ENCODE measurements at places on chromosomes 2 and 18. TPM values are rescaled to one million over a fixed set of nuclear protein-coding genes. Genes with fewer than 3 reads are reported as not detected.

The GAREM2 gene
- total RNA-seq, result 2.4 TPM

The LINC00305 gene
- not detected for total RNA-seq

The FAHD2A gene
- total RNA-seq, result 23.6 TPM

- no peak for DNase-seq
Measured at GRCh38 chr2:20365249-20365817, 14.7 kb upstream of the PUM2 start.

DNA sequence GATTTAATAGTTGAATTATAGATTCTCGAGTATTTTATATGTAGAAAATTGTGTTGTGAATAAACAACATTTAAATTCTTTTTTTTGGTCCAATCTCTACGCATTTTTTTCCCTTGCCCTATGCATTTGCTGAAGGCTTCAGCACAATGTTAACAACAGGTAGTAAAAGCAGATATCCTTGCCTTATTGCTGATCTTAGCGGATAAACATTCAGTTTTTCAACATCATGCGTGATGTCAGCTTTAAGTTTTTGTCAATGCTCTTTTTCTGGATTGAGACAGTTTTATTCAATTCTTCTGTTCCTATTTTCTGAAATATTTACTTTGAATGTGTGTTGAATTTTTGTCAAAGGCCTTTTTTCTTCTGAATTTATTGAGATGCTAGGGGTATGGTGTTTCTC, 11.6 kb upstream of the OR6B3 start:
- DNase-seq, result no peak

GRCh38 chr2:23627236-23628009, 242.4 kb downstream of the KLHL29 start:
- no peak for DNase-seq

DNA sequence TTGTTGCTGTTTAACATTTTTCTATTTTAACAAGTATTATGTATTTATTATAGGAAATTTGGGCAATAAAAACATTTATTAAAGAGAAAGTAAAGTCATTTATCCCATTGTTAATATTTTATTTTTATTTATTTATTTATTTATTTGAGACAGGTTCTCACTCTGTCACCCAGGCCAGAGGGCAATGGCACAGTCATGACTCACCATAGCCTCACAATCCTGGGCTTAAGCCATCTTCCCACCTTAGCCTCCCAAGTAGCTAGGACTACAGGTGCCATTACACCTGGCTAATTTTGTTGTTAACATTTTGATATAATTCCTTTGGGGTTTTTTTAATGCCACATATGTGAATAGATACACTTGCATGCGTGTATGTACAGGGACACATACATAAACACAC, 165.9 kb upstream of the STON1 start:
- no peak for DNase-seq

- no peak for DNase-seq
Measured at GRCh38 chr2:71358931-71359671, 27.5 kb downstream of the ZNF638 start.

GRCh38 chr2:241067501-241068135, 34.5 kb downstream of the MTERF4 start:
- DNase-seq, result no peak

GRCh38 chr2:235659767-235660322, 166.0 kb downstream of the AGAP1 start:
- DNase-seq, result no peak

GRCh38 chr18:55401638-55402191, 186.3 kb downstream of the TCF4 start:
- DNase-seq, result no peak

DNA sequence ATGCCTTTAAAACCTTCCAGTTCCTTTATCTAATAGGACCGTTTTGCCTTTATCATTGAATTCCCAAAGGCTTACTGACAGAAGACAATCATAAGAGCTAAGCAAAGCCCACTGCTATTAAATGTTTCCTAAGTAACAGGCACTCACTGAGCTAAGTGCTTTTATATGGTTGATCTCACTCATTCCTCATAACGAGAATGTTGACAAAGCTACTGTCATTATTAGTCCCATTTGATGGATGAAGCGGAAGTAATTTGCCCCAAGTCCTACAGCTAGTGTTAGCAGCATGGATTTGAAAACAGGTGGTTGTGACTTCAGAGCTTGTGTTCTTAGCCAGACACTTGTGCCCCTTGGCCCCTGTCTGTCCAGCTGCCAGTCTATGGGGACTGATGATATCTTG, 134.8 kb upstream of the SERPINE2 start:
- DNase-seq, result no peak

- DNase-seq, result no peak
Measured at GRCh38 chr2:73172963-73173362, 29.4 kb upstream of the NOTO start.

- DNase-seq, result no peak
Measured at GRCh38 chr18:75220551-75221355, 10.2 kb downstream of the TSHZ1 start.

DNA sequence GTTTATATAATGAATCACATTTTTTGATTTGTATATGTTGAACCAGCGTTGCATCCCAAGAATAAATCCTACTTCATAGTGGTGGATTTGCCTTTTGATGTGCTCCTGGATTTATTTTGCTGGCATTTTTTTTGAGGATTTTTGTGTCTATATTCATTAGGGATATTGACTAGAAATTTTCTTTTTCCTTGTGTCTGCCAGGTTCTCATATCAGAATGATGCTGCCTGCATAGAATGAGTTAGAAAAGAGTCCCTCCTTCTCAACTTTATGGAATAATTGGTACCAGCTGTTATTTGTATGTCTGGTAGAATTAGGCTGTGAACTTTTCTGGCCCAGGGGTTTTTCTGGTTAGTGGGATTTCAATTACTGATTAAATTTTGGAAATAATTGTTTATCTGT, 457.4 kb upstream of the DSEL start:
- no peak for DNase-seq

DNA sequence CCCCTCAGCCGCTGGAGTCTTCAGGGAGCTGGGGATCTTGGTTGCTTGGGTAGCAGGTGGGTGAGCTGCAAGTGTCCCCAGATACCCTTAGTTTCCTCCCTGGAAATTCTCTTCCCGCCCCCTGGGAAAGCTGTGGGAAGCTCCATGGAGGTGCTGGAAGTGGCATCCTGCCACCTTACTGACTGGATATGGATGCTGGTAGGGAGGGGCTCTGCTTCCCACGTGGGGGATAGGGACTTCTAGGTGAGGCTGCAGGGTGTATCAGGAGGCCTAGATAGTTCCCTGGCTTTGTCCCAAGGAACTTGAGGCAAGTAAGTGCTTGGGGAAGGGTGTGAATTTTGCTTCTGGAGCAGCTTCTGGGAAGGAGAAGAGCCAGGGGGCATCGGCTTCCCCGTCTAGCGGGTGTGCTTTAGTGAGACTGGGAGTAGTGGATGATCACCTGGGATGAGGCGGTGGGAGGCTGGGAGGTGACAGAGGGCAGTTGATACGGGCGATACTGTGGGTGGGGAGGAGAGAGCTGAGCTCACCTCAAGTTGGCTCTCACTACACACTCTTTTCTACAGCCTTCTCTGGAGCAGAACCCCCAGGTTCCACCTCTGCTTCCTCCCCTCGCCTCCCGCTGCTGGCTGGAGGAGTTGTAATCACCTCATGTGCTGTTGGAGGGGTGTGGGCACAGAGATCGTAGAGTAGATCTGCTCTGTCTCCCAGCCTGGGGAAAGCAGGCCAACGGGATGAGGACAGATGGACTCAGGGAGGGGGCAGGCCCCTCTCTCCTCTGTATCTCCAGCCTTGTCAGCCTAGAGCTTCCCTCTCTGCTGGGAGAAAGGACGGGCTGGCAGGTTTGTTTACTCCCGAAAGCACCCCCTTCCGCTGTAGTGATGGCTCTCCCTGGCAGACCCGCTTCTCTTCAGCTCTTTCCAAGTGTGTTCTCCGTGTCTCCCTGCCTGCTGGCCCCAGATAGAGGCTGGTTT, 19.8 kb downstream of the TET3 start:
- no peak for DNase-seq

DNA sequence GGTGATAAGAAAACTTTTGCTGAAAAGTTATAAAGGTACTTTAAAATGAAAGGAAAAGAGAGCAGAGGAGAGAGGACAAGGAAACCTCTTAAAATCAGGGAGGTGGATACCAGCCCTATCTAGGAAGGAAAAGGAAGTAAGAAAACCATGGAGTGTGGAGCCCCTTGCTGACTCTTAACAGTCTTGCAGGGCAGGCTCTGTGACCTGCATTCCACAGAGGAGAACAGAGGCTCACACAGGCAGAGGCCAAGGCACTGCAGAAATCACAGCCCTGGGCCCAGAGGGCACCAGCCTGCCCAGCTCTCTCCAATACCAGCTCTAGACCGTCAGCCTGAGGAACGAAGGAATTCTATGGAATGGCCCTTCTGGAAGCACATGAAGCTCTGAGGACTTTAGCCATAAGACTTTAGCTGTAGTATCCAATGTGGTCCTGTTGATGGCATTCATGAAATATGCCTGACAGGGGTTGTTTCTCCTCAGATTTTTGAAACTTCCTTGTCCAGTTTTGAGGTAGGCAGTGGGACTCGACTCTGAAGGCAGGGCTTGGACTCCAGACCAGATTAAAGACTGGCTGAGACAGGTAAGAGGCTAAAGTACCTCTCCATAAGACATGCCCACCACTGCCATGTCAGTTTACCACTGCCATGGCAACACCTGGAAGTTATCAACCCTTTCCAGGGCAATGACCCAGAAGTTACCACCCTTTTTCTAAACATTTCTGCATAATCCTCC, 216.3 kb downstream of the ANAPC1 start:
- DNase-seq, result peak; percentile 56

- DNase-seq, result no peak
Measured at GRCh38 chr18:5824370-5824984, 70.8 kb downstream of the TMEM200C start.

- DNase-seq, result no peak
Measured at GRCh38 chr2:23707096-23707495, 219.8 kb downstream of the ATAD2B start.

DNA sequence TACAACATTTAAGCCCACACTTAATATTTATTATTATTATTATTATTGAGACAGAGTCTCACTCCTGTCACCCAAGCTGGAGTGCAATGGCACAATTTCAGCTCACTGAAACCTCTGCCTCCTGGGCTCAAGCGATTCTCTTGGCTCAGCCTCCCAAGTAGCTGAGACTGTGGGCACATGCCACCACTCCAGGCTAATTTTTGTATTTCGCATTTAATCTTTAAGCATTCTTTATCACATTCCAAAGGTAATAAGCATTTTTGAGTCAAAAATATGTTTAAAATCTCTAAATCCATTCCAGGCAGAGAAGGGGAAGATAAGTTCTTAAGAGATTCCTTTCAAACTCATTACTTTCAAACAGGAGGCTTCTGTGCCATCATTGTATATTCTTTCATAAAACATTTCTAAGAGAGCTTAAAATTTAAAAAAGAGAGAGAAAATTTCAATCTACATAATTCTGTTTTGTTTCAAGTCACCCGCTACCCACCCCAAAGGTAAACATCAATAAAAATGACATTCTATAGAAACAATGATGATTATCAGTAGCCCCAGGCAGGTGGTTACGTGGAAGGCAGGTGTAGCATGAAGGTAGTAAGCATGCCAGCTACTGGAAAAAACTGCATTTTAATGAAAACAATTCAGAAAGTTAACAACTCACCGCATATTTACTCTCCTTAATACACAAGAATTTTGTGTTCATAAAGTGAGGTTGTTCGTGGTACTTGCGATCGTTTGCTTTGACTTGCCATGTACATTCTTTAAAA, 84.4 kb upstream of the NARS1 start:
- DNase-seq, result no peak

DNA sequence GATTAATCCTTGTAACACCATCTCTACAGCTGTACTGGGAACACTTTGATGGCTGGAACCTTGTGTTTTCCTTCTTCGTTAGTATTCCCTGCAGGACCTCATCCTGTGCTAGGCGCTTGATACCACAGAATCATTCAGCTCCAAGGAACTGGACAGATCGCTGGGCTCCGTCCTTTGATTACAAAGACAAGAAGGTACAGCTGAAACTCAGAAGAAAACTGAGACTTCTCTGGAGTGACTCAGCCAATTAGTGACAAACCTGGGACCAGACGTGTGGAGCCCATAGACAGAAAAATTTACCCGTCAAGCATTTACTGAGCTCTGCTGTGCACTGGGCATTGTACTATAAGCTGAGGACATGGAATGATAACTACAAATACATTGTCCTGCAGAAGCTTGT, 67.3 kb downstream of the NCKAP5 start:
- no peak for DNase-seq

DNA sequence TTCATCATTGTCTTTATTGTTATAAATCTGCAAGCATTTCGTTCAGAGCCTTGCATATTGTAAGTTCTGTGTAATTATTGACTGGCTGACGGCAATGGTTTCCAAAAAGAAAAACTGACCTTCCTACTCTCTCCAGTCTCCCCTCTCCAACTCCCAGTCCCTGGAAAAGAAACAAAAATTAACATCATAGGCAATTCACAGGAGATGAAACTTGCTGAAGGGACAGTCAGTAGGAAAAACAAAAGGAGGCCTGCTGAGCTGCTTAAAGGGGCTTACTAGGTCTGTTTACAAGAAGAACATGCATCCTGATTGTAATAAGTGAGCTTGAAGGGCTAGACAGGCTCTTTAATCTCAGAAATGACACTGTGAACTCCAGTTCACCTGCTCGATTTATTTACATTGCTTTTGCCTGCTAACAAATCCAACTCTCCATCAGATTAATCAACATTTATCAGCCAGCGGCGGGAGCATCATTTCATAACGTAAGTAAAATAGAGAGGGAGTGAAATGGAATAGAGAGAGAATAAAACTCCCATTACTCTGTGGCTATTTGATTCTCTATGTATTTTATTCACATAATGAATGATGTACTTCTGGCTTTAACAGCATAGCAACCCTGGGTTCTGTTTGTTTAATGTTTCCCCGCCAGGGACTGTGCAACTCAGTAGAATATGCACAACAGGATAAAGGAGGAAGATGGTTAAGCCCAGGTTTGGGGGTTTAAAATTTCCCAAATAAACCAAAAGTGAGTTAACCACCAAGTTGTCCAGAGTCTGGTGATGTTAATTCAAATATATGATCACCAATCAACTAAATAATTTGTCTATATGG, 256.7 kb upstream of the SETBP1 start:
- DNase-seq, result peak; percentile 26

- no peak for DNase-seq
Measured at GRCh38 chr2:238431-238830, 25.4 kb downstream of the SH3YL1 start.

- no peak for DNase-seq
Measured at GRCh38 chr2:198916548-198917080, 541.1 kb downstream of the SATB2 start.

- DNase-seq, result no peak
Measured at GRCh38 chr2:43058726-43059110, 167.7 kb downstream of the ZFP36L2 start.

DNA sequence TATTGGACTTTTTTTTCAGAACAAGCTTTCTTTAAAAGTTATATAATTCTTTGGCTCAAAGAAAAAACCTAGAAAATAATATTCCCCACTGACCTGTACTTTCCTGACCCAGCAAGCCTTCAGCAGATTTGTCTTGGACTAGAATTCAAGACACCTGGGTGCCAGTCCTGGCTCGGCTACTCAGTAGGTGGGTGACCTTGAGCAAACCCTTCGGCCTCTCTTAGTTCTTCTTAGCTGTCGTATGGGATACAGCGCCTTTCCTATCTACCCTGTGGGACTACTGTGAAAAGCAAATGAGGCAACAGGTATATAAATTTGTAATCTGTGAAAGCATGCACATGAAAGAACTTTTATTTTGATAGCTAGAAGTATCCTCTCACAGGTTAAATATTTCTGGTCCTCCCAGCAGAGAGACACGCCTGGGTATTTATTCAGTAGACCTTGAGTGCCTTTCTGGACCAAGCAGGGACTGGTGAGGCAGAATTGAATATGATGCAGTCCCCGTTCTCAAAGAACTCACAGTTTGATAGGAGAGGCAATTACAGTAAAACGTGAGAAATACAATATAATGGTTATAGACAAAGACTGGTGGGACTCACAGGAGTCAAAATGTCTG, 69.4 kb upstream of the EPAS1 start:
- no peak for DNase-seq
